GM13976 (cell line): ENCODE measurements at places on chromosomes 11 and 22.
A peak's percentile ranks its signal among the peaks of the same experiment; 100 is the strongest.

DNA sequence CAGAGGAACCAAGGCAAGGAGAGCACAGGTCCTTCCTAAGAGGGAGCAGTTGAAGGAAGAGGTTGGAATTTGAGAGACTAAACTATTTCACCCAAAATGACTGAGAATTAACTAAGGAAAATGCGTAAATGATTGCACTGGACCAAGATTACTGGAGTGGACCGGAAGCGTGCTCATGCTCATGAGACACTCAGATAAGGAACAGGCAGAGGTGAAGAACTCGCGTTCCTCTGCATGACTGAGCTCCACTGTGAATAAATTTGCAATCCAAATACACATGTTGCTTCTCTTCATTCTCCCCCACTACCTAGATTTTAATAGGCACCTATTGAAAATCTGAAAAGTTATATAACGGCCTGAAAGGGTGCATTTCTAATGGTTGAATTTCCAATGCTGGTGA is 207.0 kb downstream of the KIRREL3 start:
- no peak for DNase-seq

DNA sequence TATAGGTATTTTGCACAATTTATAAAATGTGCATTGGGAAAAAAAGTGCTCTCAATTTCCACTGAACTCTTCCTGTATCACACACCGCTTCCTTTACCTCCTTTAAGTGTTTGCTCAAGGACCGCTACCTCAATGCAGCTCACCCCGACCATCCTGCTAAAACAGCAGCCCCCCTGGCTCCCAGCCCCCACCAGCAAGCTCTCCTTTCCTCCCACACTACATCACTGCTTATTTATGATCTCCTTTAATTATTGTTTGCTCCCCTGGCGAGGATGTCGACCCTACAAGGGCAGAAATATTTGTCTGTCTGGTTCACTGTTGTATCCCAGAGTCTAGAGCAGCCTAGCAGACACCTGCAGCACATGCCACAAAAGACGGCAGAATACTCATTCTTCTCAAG is 10.0 kb downstream of the SHANK2 start:
- DNase-seq: no peak

DNA sequence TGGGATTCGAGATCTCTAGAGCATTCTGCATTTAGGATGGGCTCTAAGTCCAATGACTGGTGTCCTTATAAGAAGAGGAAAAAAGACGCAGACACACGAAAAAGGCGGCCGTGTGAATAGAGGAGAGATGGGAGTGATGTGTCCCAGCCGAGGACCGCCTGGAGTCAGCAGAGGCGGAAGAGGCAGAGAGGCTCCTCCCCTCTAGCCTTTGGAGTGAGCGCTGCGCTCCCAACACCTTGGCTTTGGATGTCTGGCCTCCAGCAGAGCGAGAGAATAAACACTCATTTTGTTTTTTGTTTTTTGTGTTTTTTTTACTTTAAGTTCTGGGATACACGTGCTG is 83.0 kb upstream of the RTL6 start:
- DNase-seq: no peak

- DNase-seq: no peak
Observed at GRCh38 chr11:17600316-17601255, 53.5 kb downstream of the OTOG start.

DNA sequence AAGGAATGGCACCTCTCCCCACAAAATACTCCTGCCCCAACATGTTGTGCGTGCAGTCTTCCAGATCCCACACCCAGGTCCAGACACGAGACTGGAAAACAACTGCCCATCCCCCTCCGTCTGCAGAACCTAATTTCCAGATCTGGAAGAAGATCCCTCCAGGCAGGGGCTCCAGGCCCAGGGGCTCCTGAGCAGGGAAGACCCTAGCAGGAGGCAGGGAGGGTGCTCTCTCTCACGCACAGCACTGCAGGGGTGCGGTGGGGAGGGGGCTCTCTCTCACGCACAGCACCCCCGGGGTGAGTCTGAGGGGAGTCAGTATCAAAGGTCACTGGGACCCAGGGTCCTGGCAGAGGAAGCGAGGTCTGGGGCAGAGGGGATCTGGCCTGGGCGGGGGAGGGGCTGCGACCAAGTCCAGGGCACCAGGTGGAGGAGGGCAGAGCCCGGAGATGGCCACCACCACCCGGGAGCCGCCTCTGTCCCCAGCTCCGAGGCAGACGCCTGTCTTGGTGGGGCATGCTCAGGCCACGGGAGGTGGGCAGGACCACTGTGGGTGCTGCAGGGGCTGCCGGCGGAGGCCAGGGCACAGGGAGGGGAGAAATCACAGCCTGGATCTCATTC is 1.7 kb downstream of the MLC1 start:
- DNase-seq: peak; percentile 18

GRCh38 chr22:39289975-39290720 is 29.3 kb downstream of the RPL3 start:
- DNase-seq: no peak

DNA sequence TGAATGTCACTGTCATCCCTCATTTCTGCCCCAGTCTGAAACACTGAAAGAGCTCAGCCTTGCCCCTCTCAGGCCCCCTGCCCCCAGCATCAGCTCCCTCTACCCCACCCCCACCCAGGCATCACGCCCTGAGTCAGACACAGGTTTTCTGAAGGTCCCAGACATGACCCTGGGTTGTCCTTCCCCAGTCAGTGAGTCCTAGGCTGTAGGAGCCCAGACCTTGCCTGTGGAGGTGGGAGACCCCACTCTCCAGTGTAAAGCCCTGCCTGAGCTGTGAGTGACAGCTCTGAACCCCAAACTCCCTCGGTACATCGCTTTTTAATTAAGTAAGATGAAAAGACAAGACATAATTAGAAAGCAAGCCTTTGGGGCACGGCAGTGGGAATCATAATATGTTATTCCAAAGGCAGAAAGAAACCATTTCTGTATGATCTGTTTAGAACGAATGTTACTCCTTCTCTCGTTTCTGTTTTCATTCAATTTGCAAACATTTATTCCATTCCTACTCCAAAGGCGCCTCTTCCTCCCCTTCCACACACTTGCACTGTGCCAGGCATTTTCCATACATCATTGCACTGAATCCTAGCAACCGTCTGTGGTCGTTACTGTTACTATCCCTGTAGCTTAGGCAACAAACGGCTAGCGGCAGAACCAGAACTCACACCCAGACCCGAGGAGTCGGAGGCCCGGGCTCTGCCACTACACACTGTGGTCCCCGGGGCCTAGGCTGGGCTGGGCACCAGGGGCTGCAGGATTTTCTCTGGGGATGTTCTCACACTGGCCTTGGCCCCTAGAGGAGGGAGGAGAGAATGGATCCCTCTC is 63.4 kb downstream of the CD6 start:
- DNase-seq: no peak
